ENCODE measurements at places on chromosomes 2 and 18. TPM values are rescaled to one million over a fixed set of nuclear protein-coding genes. Genes with fewer than 3 reads are reported as not detected.

- DNase-seq, result no peak
- no peaks in the 10 kb centered on the region for H3K27me3 ChIP-seq
- no peak overlapping the region for H3K4me3 ChIP-seq
- no peaks in the 10 kb centered on the region for H3K36me3 ChIP-seq
- H3K27ac ChIP-seq, result no peak overlapping the region
- H3K4me1 ChIP-seq, result peaks cover 9% of the 10 kb centered on the region
Observed at GRCh38 chr2:238100821-238101771, 956 bp downstream of the ESPNL start.

DNA sequence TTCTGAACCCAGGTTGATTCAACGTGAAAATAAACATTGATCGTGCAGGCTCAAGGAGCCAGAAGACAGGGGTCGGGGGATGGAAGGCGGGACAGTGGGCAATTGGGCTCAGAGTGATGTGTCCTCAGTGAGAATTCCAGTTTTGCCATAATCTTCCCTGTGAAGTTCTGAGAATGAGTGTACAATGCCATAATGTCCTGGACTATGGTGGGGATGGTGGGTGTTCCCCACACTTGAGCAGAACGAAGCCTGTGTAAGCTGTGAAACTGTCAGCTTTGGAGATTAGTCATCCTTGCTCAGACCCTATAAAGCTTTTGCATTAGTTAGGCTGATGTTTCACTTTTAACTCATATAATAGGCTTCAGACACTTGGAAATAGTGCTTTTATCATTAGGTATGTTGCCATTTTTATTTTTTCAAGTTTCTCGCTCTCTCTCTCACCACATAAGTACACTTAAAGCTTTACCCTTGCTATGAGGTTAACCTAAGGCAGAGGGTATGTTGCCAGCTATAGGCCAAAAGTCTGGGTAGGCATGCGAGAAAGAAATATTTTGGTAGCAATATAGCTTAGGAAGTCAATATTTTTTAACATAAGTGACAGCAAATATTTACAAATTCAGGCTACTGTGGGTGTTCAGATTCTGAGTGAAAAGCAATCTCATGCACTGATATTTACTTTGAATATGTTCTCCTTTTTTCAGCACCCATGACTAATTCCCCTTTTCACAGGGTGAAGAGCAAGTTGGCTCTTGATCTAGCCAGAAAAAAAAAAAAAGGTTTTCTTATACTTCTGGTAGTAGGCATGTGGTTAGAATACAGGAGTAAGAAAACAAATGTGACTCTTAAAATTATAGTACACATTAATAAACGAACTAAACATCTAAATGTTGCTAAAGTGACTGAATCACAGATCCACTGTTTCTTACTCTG is 47.2 kb downstream of the CDC42EP3 start:
- H3K4me3 ChIP-seq, result no peak overlapping the region
- no peak overlapping the region for H3K27ac ChIP-seq
- H3K27me3 ChIP-seq, result no peaks in the 10 kb centered on the region
- H3K36me3 ChIP-seq, result no peaks in the 10 kb centered on the region
- H3K4me1 ChIP-seq, result peaks cover 27% of the 10 kb centered on the region
- no peak for DNase-seq

DNA sequence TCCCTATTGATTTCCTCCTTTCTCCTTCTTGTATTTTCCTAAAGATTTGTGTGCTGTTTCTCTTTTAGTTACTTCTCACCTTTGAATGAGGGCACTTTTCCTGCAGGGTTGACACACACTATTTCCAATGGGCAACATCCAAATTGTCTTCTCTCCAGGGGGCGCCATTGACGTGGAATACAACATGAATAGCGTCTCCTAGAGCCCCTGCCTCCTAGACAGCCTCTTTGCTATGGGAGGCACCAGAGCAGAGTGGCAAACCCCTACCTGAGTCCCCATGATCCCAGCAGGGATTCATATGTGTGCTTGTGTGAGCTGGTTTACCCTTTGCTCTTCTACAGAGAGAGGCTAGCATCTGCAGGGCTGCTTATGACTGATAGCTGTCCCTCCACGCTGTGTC is 61.3 kb upstream of the ITSN2 start:
- H3K27me3 ChIP-seq, result no peaks in the 10 kb centered on the region
- H3K27ac ChIP-seq, result no peak overlapping the region
- DNase-seq, result peak; percentile 48
- no peaks in the 10 kb centered on the region for H3K36me3 ChIP-seq

GRCh38 chr2:16763056-16763455 is 97.4 kb upstream of the CYRIA start:
- DNase-seq, result no peak
- H3K4me1 ChIP-seq, result no peaks in the 10 kb centered on the region
- H3K27me3 ChIP-seq, result no peaks in the 10 kb centered on the region
- no peak overlapping the region for H3K4me3 ChIP-seq
- no peaks in the 10 kb centered on the region for H3K36me3 ChIP-seq

DNA sequence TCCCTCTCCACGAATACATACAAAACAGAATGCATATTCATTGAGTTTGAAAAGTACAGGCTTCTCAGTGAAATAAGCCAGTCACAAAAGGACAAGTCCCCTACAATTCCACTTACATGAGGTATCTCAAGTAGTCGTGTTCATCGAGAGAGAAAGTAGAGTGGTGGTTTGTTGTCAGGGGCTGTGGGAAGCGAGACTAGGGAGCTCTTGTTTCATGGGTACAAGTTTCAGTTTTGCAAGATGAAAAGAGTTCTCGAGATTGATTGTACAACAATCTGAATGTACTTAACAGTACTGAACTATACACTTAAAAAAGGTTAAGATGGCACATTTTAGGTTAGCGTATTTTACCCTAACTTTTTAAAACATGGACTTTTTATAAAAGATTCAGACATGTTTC is 71.5 kb upstream of the TTC39C start:
- no peak overlapping the region for H3K27ac ChIP-seq
- H3K4me3 ChIP-seq, result no peak overlapping the region
- no peaks in the 10 kb centered on the region for H3K36me3 ChIP-seq
- no peaks in the 10 kb centered on the region for H3K27me3 ChIP-seq
- no peak for DNase-seq
- peaks cover 15% of the 10 kb centered on the region for H3K4me1 ChIP-seq

DNA sequence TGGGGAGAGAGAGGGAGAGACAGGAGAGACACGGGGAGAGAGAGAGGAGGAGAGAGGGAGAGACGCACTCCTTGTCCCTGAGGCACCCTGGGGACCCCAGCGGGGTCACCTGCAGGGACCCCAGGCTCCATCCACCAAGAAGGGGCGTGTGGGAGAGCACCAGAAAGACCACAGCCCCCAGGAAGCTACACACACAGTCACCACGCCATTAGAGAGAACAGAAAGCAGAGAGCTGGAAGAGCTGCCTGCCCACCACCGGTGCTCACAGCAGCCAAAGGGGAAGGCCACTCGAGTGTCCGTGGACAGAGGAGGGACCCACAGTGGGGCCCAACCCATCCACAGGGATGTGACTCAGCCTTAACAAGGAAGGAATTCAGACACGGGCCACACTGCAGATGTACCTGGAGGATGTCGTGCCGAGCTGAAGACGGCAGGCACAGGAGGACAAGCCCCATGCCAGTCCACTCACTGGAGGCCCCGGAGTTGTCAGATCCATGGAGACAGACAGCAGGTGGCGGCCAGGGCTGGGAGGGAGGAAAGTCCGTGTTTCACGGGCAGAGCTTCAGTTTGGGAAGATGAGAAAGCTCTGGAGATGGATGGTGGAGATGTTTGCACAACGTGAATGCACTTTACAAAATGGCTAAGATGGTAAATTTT is 11.5 kb upstream of the NFATC1 start:
- peaks cover 38% of the 10 kb centered on the region for H3K27me3 ChIP-seq
- peaks cover 1% of the 10 kb centered on the region for H3K4me1 ChIP-seq
- no peaks in the 10 kb centered on the region for H3K36me3 ChIP-seq
- no peak overlapping the region for H3K27ac ChIP-seq

DNA sequence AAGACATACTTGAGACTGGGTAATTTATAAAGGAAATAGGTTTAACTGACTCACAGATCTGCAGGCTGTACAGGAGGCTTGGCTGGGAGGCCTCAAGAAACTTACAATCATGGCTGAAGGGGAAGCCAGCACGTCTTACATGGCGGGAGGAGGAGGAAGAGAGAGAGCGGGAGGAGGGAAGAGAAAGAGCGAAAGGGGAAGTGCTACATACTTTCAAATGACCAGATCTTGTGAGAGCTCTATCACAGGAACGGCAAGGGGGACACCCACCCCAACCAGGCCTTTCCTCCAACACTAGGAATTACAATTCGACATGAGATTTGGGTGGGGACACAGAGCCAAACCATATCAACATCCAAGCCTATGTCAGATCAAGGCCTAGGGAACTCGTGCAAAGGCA is 24.2 kb downstream of the MYL12B start:
- no peaks in the 10 kb centered on the region for H3K36me3 ChIP-seq
- H3K27ac ChIP-seq, result no peak overlapping the region
- H3K4me3 ChIP-seq, result no peak overlapping the region
- H3K4me1 ChIP-seq, result peaks cover 26% of the 10 kb centered on the region
- DNase-seq, result no peak

DNA sequence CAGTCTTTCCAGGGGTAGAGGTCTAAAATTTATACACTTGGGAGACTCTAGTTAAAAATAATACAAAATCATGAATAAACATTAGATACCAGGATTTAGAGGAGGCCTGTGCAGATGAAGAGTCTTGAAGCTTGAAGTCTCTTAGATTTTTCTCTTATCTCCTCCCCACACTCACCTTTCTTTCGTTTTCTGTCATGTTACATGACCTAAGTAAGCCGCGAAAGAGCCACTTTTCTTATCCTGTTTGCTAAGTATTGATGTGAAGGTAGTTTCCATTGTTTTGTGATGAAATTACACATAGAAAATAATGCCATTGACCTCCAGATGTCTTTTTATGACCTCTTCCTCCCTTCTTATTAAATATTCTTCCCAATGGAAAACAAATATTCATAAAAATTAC is 367.8 kb downstream of the LRRTM1 start:
- H3K27me3 ChIP-seq, result peaks cover 8% of the 10 kb centered on the region
- H3K36me3 ChIP-seq, result no peaks in the 10 kb centered on the region
- DNase-seq, result no peak
- H3K4me3 ChIP-seq, result no peak overlapping the region

DNA sequence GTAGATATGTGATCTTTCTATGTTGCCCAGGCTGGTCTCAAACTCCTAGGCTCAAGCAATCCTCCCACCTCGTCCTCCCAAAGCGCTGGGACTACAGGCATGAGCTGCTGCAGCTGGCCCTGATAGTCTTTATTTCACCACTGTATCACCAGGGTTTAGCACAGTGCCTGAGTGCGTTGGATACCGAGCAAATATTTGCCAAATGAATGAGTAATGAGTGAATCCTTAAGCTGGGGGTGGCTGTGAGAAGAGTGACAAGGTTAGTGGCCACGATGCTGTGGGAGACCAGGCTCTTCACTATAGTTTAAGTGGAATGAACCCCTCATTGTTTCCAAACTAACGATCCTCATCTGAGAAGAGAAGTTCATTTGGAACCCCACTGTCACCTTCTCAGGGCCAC is 60.8 kb upstream of the FAM136A start:
- DNase-seq, result no peak
- H3K27me3 ChIP-seq, result no peaks in the 10 kb centered on the region
- H3K36me3 ChIP-seq, result no peaks in the 10 kb centered on the region
- no peak overlapping the region for H3K4me3 ChIP-seq
- no peak overlapping the region for H3K27ac ChIP-seq

- no peak for DNase-seq
- no peak overlapping the region for H3K27ac ChIP-seq
- H3K4me1 ChIP-seq, result no peaks in the 10 kb centered on the region
Observed at GRCh38 chr2:4909346-4910009, 782.7 kb upstream of the SOX11 start.

The GATA6 gene
- total RNA-seq, result 60.9 TPM

The UCN gene
- 1.5 TPM for total RNA-seq

The SERPINB3 gene
- not detected for total RNA-seq

The GPAT2 gene
- 5.3 TPM for total RNA-seq

The ACTG2 gene
- total RNA-seq, result 1.6 TPM

The VWC2L gene
- total RNA-seq, result not detected

The POTEC gene
- not detected for total RNA-seq
